Stimulated activated CD8-positive, alpha-beta memory T cell treated with anti-CD3 and anti-CD28 coated beads, Interleukin-4, amount 100 ng/mL, for 24 hours (primary cell): ENCODE measurements at places on chromosomes 3 and 15.

GRCh38 chr15:100147828-100148227, 193.9 kb downstream of the ADAMTS17 start:
- DNase-seq, result no peak

DNA sequence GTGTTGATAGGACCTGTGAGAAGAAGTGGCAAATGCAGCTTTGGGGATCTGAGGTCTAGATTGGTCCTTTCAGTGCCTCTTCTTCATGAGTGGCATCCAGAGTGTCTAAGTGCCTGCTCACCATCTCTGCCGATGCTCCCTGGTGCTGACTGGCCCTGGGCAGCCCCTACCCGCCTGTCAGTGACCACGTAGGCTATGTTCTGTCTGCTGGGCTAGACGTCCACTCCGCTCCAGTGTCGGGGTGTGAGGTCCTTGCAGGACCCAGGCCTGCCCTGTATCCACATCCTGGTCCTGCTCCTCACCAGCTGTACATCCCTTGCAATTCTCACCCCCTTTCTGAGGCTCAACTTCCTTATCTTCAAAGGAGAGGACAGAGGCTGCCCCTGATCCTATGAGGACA, 48.3 kb upstream of the PRR23E start:
- no peak for DNase-seq

- DNase-seq, result no peak
Observed at GRCh38 chr15:44308415-44308814, 19.9 kb downstream of the GOLM2 start.

GRCh38 chr3:23430781-23431398, 227.8 kb downstream of the UBE2E2 start:
- DNase-seq, result no peak

DNA sequence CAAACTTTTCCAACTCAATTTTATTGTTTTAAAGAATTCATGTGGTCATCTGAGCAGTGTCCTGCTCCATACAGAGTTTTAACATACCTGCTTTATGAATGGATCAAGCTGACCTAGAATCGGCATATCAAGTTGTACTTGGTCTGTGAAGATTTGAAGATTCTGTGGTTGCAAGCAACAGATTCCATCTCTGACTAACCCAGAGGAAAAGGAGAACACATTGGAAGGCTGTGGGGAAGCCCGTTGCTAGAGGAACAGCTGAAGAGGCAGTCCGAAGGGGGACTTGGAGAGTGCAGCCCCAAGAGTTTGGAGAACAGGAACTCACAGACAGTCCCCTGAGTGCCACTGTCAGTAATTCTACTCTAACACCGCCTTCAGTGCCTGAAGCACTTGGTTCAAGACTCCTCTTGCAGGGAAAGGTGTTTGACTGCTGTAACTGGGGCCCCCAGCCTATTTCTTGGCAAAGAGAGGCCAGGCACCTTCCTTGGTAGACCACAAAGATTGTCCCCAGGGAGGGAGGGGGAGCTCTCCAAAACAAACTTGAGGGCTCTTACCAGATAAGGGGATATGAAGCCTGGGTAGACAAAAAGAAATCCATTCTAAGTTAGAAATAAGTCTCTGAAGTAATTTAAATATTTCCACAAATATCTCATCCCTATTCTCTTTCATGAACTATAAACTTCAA, 88.8 kb downstream of the LARS2 start:
- no peak for DNase-seq

GRCh38 chr3:72606005-72606800, 242.0 kb downstream of the SHQ1 start:
- no peak for DNase-seq

DNA sequence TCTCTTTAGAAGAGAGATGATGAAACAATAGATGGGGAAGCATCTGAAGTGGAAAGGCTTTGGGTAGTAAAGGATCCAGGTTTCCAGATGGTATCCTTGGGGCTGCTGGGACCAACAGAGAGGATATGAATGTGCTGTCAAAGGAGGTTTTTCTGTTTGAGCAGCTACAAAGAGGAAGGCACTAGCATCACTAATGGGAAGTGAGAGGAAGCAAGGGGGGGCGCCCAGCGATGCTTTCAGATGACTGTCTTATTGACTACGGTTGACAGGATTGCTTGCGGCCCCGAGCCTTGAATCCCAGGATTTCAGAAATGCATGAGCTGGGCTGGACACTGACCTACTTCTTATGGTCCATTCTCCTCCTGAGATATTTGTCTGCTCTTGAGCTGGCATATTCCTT, 103.8 kb upstream of the GALNT15 start:
- DNase-seq, result no peak

DNA sequence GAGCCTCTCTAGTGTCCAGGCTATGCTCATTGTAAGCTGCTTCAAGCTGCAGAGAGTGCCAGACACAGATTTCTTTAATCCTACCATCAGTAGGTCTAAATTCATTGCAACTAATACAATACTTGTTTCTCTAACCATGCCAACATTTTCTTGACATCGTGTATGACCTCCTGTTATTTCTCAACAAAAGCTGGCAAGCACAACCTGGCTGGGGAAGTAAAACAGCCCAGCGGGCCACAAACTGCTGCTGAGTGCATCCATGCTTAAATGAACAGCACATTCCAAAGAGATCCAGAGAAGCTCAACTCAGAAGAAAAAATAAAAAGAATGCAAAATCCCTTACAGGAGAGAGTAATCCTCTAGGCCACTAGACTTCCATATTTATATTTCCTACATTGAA, 36.5 kb downstream of the GMNC start:
- no peak for DNase-seq

- DNase-seq, result no peak
Observed at GRCh38 chr3:48475188-48475587, 28.7 kb downstream of the ATRIP start.

DNA sequence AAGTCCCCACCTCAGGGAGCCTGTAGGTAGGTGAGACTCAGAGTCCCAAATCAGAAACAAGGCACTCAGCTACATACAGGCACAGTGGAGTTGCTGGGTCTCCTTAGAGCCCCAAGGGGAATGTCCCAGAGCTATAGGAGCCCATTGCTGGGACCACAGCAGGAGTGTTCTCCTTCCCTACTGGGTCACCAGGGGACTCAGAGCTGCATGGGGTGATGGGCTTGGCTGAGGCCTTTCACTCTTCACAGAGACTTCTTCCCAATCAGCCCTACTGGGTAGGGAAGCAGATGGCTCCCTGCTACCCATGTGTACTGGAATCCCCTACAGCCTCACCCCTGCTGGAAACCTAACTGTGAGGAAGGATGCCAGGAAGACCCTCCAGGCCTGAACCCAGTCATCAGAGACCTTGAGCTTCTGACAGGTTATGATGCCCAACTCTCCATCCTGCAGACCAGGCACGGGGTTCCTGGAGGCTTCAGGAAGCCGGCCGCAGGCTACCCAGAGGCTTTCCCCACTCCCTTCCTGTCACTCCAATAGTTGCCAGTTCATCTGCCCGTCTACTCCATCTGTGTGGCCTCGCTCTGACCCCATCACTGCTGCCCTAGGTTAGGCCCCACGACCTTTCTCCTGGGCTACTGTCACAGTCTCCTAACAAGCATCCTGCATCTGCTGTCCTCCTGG, 24.0 kb downstream of the RASGRF1 start:
- no peak for DNase-seq

GRCh38 chr3:171274222-171274621, 186.0 kb downstream of the TNIK start:
- no peak for DNase-seq

GRCh38 chr3:165181556-165181955, 14.6 kb downstream of the SLITRK3 start:
- DNase-seq, result no peak

GRCh38 chr3:61300006-61300380, 48.7 kb upstream of the FHIT start:
- no peak for DNase-seq

- no peak for DNase-seq
Observed at GRCh38 chr3:177513815-177514610, 316.7 kb upstream of the TBL1XR1 start.

- no peak for DNase-seq
Observed at GRCh38 chr3:189680723-189681122, 49.5 kb downstream of the TP63 start.

DNA sequence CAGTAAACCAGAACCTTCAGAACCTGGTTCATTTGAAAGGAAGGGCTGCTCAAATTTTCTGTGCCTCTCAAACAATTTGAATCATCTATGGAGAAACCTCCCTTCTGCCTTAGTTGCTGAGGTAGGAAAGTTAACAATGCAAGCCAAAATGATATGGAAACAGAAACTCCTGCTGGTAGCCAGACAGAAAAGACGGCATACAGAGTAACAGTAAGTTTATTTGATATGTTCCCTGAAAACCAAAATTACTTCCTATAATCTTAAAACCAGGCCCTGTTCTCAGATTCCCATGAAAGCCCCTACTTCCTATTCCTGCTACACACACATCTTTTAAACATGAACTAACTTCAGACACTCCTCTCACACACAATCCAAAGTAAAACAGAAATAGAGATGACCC, 86.2 kb downstream of the TBC1D5 start:
- no peak for DNase-seq

DNA sequence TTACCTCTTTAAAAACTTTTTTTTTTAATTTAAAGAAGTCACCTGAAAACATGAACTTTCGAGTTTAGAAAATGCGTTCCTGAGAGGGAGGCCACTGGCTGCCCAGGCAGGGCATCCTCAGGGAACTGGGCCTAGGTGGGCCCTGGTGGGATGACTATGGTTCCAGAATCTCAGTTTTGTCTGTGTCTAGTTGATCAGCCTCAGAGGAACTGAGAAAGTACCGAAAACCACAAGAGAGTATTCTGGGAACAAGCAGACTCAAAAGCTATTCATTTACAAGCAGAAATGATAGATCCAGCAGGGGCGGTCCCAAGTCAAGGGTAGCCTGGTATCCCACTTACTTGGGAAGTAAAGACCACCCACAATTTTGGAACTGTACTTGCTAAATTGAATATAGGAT, 10.5 kb downstream of the WWTR1 start:
- no peak for DNase-seq

DNA sequence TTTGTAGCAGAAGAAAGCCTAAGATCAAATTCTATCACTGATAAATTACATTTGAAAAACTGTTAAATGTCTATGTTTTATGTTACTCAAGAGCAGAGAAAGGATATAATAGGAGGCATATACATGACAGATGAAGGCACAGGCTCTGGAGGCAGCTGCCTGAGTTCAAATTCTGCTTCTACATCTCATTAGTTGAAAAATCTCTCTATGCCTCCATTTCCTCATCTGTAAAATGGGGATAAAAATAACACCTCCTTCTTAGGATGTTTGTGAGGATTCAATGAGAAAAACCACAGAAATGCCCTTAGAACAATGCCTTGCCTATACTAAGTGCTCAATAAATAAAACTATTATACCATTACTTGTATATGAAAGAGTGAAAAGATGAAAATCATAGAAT, 21.0 kb downstream of the TP53BP1 start:
- DNase-seq, result no peak

- no peak for DNase-seq
Observed at GRCh38 chr15:29674661-29675533, 147.4 kb downstream of the TJP1 start.

- DNase-seq, result no peak
Observed at GRCh38 chr3:140176526-140176925, 241.5 kb downstream of the CLSTN2 start.

DNA sequence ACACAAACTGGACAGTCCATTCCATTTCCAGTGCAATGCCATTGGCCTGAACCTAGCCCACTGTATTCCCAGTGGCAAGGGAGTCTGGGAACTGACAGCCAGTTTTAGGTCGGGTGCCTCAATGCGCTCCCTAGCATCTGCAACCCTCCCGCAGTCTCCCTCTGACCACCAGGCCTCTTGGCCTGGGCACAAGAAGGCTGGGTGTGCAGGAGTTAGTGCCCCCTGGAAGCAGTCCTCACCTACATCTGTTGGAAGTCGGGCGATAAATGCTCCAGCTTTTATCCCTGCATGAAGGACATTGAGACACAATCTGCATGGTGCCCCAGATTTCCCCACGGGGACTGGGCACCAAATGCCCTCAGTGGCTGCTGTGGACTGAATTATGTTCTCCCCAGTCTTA, 12.7 kb downstream of the C3orf22 start:
- DNase-seq, result no peak

- DNase-seq, result no peak
Observed at GRCh38 chr15:83746231-83746630, 92.3 kb downstream of the ADAMTSL3 start.

GRCh38 chr3:149752788-149753136, 473 bp upstream of the COMMD2 start:
- DNase-seq, result no peak

DNA sequence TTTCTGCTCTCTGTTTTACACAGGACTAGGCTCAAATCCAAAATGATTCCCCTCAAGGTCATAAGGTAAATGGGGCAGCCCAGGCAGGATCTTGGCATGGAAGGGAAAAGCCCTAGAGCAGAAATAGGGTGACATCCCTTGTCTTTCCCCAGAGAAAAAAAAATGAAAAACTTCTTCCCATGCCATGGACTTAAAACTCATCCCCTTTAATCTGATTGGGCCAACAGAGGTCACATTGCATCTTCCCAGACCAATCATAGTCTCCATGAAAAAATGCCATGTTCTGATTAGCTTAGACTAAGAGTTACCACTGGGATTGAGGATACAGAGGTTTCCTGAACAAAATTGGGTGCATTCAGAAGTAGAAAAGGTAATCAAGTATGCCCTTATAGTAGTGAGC, 241.3 kb upstream of the LRTM1 start:
- DNase-seq, result no peak

- no peak for DNase-seq
Observed at GRCh38 chr3:77468626-77469020, 428.7 kb downstream of the ROBO2 start.

DNA sequence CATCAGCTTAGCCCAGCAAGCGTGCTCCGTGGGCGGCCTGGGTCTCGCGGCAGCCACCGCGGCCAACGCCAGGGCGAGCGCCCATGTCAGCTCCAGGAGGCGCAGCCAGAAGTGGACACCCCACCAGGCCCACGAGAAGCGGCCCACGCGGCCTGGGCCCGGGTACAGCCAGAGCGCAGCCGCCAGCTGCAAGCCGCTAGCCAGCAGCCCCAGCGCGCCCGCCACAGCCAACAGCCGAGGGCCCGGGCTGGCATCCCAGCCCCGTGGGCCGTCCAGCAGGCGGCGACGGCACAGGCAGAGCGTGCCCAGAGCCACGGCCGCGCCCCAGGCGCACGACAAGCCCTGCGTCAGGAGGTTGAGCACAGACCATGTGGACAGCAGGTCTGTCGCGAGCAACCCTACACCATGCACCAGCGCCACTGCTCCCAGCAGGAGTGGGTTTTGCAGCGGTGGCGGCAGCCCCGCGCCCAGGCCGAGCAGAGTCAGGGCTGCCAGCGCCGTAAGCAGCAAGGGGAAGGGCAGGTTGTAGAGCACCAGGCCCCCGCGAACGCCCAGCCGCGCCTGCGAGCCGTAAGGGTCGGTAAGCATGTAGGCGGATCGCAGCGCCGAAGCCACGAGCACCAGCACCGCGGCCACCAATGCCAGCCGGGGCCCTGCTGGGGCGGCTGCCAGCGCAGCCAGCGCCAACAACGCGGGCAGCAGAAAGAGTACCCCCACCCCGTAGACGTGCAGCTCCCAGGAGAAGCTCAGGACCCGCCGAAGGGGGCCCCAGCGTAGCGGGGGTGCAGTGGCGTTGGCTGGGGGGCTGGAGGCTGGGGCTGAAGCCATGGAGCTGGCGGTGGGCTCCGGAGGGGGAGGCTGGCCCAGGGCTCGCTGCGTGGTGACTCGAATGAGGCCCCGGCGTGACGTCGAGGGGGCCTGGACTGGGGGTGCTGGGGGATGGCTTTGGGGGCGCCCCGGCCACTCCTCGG, 4.9 kb downstream of the PRRT3 start:
- DNase-seq, result no peak

- DNase-seq, result no peak
Observed at GRCh38 chr15:56739964-56740640, 6.8 kb upstream of the ZNF280D start.

- DNase-seq, result no peak
Observed at GRCh38 chr3:52493232-52494017, 1.7 kb upstream of the STAB1 start.
